ENCODE measurements at places on chromosomes 1 and 21. TPM values are rescaled to one million over a fixed set of nuclear protein-coding genes. Genes with fewer than 3 reads are reported as not detected.

ALG14 gene
- total RNA-seq, result 0.64 TPM

OR2T35 gene
- total RNA-seq, result not detected

FCRL1 gene
- total RNA-seq, result not detected

GRCh38 chr1:51986718-51987117, 3.8 kb downstream of the RAB3B start:
- no peak for DNase-seq

DNA sequence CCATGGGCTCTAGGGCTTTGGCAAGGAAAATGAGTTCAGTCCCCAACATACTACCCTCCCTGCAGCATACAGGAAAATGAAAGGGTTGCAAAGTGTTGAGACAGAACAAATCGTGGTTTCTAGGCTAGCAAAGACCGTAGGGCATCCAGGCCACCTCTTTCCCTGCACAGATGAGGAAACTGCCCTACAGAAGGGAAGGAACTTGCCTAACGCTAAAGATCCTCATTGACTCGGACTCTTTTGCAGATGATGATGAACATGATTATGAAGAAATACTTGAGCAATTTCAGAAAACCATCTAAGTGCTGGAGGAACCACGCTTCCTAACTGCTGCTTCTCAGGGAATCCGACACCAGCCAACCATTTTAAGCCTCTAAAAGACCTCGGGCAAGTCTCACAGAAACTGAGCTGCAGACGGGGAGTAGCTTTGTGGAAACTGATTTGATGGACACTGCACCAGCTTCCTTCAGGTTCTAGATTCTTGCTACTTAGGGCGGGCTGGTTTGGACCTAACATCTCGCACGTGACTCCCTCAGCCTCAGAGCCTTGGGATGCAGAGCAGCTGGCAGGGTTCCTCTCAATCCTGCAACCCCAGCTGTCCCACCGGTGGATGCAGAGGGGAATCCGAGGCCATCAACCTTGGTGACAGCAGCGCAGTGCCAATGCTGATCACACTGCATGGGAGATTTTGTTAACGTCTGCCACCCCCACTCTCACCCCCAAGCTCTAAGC, 13.4 kb downstream of the THEMIS2 start:
- no peak for DNase-seq
